Stimulated activated CD4-positive, alpha-beta T cell treated with anti-CD3 and anti-CD28 coated beads, Interleukin-1b, Interleukin-23, amount 100 ng/mL, for 24 hours (primary cell): ENCODE measurements at places on chromosomes 16 and 17.
A peak's percentile ranks its signal among the peaks of the same experiment; 100 is the strongest.

DNA sequence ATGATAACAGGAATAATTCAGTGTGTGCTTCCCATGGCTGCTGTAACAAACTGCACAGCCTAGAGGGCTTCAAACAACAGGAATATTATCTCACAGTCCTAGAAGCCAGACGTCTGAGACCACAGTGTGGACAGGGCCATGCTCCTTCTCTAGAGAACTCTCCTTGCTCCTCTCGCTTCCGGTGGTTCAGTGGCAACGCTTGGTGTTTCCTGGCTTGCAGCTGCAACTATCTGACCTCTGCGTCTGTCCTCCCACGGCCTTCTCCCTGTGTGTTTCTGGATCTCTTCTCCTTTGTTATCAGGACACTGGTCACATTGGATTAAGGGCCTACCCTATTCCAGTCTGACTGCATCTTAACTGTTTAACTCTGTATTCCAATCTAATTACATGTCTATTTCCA is 414.3 kb downstream of the MAF start:
- DNase-seq: no peak

GRCh38 chr16:87603684-87604633 is 1.7 kb downstream of the JPH3 start:
- DNase-seq: no peak

DNA sequence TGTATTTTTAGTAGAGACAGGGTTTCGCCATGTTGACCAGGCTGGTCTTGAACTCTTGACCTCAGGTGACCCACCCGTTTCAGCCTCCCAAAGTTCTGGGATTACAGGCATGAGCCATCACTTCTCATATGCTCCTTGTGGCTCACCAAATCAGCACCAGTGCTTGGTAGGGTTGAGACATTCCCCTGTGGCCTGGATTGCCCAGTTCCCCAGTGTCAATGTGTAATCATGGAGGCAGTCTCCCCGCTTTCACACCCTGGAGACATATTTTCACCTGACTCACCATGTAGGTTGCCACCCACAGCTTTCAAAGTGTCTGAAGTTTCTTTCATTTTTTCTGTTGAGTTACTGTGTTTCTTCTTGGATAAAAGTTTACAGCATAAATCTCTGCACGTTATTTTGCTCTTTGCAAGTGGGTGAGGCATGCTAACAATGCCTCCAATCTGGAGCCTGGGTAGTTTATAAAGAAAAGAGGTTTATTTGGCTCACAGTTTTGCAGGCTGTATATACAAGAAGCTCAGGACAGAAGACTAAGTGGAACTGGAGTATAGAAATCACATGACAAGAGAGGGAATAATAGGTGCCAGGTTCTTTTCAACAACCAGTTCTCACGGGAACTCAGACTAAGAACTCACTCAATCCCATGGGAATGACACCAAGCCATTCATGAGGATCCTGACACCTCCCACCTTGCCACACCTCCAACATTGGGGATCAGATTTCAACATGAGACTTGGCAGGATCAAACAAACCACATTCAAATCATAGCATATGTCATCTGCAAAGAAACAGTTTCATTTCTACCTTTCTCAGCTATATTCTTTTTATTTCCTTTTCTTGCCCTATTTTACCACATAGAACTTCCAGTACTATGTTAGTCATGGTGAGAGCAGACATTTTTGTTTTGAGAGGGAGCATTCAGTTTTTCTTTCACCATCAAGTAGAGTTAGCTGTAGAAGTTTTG is 113.2 kb downstream of the PHKB start:
- DNase-seq: peak; percentile 15

GRCh38 chr17:80071116-80071841 is 30.1 kb upstream of the GAA start:
- DNase-seq: no peak

DNA sequence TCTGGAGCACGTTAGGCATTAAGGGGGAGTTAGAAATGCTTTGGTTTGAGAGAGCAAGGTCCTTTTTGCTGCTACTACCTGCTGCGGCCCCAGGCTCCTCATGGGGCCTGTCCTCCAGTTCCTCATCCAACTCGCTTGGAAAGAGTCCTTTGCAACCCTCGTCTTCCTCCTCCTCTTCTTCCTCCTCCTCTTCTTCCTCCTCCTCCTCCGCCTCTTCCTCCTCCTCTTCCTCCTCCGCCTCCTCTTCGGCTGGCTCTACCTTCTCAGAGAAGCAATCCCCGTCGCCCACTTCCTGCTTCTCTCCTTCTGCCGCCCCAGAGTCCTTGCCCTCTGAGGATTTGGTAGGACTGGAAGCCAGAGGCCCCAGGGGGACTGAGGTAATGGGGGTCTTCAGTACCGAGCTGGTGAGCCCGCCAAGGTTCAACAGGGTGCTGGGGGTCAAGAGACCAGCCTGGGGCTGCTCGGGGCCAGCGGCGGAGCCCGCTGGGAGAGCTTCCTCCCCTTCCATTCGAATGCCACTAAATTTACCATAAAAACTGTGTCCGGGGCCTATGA is 89.3 kb downstream of the ZFHX3 start:
- no peak for DNase-seq

DNA sequence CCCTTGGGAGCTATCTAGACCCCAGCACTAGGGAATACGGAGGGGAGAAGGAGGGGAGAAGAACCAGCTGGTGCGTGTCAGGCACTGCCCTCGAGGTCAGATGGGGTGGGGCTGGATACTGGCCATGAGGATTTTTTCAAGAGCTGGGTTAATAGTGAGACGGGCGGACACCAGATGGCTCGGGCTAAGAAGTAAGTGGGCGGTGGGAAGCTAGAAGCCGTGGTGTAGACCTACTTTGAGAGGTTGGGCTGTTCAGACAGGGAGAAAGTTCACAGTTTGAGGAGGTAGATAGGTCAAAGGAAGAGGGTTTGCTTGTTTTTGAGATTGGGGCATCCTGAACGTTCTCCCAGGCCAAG is 303.8 kb downstream of the SEC14L1 start:
- DNase-seq: no peak
